Neural crest cell (in vitro differentiated cells): ENCODE measurements at places on chromosomes 13 and 19. TPM values are rescaled to one million over a fixed set of nuclear protein-coding genes. Genes with fewer than 3 reads are reported as not detected.

DNA sequence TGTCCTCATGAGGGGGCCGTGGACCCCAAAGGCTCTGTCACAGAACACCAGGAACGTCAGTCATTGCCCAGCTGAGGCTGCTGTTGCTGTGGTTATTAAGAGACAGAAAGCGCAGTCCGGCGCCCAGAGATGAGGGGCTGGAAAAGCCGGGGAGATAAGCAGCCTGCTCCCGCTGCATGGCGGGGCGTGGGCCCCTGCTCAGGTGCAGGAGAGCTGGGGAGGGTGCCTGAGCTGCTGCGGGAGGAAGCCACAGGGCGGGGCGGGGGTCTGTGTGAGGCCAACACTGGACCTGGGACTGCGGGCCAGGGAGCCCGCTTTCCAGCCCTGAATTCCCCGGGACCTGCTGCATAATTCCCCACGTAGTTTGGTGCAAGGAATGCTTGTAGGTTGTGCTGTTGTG lies 11.3 kb downstream of the SOX1 start:
- no peak for DNase-seq

- no peak for DNase-seq
These were observed 34.2 kb upstream of the ZNF254 start for GRCh38 chr19:24052811-24053210.

- DNase-seq, result no peak
These were observed 63.8 kb downstream of the KCNRG start for GRCh38 chr13:50078895-50079654.

GRCh38 chr13:37457612-37458011 lies 141.0 kb downstream of the POSTN start:
- DNase-seq, result no peak

DNA sequence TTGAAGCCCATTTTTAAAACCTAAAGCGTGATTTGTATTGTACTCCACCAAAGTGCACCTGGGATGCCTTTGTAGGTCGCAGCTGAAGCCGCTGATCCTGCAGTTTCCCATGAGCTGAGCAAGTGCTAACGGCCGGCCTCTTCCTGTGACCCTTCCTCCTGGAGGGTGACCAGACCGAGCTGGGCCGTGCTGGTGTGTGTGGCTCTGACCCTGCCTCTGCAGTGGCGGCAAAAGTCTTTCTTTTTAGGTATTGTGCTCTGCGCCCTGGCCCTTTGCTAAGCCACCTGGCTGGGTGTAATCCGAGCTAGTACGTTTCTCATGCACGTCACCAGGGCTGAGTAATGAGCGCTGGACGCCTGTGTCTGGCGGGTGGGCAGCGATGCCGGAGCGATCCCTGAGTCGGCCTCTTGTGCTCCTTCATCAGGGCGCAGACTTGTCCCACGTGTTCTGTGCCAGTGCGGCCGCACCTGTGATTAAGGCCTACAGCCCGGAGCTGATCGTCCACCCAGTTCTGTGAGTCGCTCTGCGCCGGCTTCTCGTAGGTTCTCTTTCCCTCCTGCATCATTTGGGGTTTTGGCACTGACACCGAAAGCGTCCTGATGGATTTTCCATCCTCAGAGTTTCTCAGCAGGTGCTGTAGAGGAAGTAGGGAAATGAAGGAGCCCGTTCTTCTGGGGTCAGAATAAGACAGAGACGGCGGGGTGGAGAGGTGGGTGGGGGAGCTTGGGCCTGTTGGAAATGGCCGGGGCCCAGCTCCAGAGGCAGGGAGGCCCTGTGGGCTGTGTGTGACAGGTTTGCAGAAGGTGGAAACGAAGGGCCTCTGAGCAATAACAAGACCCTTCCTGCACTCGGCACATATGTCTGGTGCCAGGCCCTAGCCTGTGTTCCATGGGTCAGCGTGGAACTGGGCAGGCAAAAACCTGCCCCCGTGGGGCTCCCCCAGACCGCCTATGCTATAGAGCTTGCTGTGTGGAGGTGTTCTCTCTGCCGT lies 9.7 kb downstream of the NAXD start:
- DNase-seq, result no peak

TEX26 gene
- not detected in 2 replicates for total RNA-seq

DNA sequence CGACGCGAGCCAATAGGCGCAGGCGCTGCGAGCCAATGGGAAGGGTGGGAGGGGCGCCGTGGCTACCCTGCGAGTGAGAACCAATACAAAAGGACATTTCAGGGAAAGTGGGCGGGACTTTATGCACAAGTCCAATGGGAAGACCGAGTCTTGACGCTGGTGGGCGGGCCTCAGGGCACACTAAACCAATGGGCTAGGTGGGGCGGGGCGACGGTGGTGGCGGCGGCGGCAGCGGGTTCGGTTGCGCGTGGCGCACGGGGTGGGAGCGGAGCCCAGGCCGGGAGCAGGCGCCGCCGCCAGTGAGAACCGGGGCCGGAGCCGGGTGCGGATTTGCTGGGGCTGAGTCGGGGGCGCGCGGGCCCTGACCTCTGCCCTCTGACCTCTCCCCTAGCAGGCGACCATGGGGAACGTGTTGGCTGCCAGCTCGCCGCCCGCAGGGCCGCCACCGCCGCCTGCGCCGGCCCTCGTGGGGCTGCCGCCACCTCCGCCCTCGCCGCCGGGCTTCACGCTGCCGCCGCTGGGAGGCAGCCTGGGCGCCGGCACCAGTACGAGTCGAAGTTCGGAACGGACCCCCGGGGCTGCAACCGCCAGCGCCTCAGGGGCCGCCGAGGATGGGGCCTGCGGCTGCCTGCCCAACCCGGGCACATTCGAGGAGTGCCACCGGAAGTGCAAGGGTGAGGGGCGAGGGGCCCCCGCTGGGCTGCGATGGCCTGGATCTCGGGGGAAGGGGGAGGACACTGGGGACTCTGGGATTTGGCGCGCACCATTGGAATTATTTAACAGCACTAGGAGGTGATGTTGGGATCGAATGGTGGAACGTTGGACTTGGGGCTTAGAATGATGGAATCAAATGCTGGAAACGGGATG lies at the start of gene TOMM40:
TSS of gene TOMM40 (plus strand) at position 239 of the 867 bp plus-strand sequence. CDS start at position 401, 162 bp downstream.
- peak; percentile 98 for DNase-seq

DNA sequence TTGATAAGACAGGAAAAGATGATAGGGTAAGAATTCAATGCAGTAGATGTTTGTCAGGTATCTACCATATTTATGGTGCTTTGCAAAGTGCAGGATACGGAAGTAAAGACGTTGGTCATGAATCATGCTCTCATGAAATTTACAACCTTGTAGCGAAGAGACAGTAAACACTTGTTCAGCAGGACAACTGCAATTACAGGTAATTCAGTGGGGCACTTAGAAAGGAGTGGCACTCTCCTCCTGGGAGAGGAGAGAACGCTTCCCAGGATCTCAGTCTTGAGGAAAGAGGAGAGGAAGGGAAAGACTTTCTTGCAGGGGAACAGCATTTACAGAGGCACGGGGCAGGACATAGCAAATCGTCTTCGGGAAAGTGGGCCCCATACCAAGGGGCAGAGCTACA lies 46.4 kb downstream of the SOX1 start:
- DNase-seq, result no peak

GRCh38 chr13:21034603-21035191 lies 26.7 kb downstream of the LATS2 start:
- DNase-seq, result no peak

PRTN3 gene
- total RNA-seq, result not detected in 2 replicates

DNA sequence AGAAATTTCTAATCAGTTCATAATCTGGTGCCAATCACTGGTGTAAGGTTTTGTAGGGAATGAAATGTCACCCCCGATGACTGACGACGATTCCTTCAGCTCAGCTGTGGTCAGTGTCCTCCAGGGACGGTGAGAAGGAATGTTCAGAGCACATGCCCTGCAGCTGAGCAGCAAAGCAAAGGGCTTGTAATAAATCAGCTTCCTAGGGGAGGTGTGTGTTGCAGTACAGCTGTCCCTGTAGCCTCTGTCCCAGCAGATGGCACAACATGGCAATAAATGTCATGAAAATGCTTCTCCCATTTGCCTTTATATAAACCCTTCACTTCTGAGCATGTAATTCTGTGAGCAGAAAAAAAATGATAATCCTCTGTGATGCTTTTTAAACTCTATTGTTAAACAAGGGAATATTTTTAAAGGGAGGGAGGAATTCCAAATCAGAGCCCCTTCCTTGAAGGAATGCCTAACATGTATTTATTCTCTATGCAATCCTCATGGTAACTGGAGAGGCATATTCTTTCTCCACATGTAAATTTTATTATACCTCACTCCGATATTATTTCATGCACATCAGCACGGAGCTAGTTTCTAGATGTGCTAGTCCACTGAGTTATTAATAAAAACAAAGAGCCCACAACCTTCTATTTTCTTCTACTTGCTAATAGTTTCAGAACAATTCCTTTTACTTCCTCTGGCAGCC lies 102.5 kb downstream of the FAM216B start:
- no peak for DNase-seq

GRCh38 chr19:1591421-1592023 lies 1.1 kb downstream of the MBD3 start:
- no peak for DNase-seq

DNA sequence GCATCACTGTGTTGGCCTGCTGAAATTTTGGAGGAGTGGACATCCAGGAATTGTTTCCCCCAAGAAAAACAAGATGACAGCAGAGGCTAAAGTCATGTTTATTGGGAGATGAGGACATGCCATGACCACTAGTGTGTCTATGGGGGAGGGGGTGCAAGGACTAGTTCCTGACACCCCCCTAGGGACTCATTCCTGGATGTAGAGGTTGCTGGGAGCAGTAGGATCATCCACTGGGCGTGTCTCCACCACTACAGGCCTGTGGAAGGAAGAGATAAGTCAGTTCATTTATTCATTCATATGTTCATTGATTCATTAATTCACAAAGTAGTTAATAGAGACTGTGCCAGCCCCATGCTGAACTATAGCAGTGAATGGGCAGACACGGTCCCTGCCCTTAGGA lies 30.2 kb downstream of the MAP4K1 start:
- no peak for DNase-seq

LENG9 gene
- total RNA-seq, result 2.5 and 3.0 TPM in 2 replicates

DNA sequence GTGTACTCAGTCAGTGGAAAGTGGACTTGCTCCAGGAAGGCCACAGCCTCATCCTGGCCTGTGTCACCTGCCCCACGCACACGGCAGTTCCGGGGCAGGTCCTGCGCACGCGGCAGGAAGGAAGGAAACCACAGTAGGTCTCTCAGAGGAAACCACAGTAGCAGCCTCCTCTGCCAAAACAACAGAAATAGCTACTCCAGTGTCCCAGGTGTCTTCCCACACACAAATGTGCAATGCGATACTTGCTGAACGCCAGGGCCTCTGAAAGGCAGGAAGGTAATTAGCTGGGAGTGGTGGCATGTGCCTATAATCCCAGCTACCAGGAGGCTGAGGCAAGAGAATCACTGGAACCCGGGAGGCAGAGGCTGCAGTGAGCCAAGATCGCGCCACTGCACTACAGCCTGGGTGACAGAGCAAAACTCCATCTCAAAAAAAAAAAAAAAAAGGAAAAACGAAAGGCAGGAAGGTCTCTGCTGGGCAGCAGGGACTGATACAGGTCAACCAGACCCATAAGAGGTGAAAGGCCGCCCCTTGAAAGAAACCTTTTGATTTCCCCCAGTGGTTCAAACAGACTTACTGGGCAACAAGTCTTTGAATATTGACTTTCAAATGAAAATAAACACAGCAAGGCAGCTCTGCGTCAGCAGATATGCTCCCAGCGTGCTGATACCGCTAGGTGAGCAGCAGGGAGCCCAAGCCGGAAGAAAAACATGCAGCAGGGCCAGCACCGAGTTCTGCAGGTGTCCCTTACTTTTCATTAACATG lies 49.5 kb downstream of the CRYL1 start:
- no peak for DNase-seq

DNA sequence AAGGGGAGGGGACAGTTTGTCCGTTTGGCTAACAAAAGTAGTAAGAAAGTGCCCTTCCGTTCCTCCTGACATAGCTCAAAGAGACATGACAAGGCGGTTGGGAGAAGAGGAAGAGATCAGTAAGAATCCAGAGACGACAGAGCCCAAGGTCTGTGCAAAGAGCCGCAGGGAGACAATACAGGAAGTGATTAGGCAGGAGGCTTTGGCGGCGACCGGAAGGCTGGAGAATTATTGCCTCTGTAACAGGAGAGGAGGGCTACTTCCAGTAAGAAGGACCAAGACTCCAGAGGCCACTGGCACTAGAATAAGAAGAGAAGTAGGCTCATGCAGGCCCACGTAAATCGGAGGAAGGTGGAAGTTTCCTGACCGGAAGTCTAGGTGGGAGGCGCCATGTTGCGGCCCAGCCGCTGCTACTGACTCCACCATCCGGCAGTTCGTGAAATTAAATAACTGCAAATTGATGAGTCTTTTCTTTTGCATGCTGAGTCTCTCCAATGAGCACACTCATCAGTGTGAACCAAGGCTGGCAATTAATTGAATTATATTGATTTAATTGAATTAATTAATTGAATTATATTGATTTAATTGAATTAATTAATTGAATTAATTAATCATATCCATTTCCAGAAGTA lies 9.9 kb downstream of the RFX2 start:
- no peak for DNase-seq

- no peak for DNase-seq
These were observed 16.7 kb upstream of the ZNF564 start for GRCh38 chr19:12567951-12568350.

FCAR gene
- not detected in 2 replicates for total RNA-seq

- DNase-seq, result no peak
These were observed 64.6 kb downstream of the GGACT start for GRCh38 chr13:100523981-100524386.

DNA sequence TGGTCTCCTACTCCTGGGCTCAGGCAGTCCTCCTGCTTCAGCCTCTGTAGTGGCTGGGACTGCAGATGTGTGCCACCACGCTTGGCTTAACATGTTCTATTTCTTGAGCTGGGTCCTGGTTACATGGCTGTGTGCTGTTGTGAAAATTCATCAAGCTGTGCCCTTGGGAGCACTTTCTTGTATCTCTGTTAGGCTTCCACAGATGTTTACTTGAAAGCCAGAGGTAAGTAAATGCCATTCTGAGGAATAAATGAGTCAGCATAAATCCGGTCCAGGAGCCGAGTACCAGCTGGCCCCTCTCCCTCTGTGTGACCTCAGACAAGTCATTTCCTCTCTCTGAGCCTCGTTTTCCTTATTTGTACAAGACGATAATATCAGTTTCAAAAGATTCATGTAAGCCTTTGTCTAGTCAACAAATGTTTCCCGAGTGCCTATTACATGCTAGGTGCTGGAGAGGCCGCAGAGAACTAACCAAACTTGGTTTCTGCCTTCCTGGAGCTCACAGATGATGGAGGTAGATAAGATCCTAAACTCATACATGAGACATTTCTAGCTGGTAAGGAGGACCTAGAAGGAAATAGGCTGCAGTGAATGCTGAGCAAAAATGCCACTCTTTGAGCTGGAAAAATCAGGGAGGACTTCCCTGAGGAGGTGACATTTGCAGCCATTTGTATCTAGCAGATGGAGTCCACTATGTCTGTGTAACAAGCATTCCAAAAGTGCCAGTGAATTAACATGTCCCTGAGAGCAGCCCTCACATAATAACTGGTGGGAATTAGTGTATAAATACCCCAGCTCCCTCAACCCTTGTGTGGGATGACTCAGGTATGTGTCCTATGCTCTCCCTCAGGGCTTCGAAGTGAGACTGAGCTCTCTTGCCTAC lies 2.7 kb upstream of the RASAL3 start:
- no peak for DNase-seq

LGALS7 gene
- not detected in 2 replicates for total RNA-seq

- no peak for DNase-seq
These were observed 6.7 kb downstream of the RGCC start for GRCh38 chr13:41463838-41464602.
